ENCODE measurements at places on chromosomes 11 and 22.

DNA sequence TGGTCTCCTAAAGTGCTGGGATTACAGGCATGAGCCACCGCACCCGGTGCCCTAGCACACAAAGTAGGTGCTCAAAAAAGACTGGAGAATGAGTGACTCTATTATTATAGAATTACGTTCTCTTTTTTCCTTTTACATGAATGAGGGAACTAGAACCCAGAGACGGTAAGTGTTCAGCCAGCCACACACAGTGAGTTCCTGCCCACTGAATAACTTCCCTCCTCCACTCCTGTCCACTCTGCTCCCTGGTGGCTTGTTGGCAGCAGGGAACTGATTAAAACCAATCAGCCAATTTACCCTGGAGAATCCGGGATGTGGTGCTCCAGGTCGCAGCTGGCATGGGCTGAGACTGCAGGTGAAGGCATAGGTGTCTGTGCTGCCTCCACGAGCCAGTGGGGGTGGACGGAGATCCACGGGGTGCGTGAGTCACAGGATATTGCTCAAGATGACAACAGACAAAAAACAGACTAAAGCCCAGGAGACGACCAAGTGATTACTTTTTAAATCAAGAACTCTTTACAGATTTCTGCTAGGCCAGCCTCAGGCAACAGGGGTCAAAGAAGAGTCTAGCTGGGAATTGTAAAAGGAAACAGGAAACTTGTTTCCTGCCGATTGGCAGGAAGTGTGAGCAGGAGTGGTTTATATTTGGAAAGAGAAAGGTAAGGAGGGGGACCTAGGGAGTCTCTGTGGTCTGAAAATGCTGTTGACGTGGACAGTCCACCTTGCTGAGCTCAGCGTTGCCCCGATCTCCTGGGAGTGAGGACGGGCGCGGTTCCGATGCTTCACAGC is 95.2 kb upstream of the TP53I11 start:
- DNase-seq, result peak; percentile 50

DNA sequence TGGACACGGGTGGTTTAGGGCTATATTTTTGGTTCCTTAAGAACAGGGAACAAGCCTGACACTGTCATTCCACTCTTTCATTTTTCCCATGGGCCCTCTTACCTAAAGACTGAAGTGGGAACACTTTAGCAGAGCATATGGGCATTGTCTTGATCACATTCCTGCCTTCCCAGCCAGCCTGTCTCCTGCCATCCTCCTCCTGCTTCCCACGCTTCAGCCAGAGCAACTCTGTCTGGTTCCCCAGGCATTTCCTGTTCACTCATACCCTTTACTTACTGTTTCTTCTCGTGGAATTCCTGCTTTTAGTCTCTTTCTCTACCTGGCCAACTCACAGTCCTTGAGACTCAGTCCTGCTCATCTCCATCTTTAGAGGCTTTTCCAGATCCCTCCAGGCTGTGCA is 22.8 kb downstream of the MRPL16 start:
- DNase-seq, result no peak

DNA sequence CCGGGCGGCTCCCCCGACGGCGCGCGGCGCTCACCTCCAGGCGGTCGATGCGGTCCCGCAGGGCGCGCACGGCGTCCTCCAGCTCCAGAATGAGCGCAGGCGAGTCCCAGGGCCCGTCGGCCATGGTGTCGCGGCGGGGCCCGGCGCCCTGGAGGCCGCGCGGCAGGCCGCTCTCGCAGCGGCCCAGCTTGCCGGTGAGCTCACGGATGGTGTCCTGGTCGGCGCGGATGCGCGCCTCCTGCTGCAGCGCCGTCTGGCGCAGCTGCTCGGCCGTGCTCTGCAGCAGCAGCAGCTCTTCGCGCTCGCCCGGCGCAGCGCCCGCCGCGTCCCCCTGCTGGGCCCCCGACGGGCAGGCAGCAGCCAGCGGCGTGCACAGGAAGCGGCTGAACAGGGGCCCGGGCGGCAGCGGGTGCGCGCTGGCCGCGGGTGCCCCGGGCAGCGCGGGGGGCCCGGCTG is 599 bp downstream of the NPTXR start:
- no peak for DNase-seq

GRCh38 chr22:41596776-41597634 is 7.4 kb upstream of the PMM1 start:
- peak; percentile 40 for DNase-seq

DNA sequence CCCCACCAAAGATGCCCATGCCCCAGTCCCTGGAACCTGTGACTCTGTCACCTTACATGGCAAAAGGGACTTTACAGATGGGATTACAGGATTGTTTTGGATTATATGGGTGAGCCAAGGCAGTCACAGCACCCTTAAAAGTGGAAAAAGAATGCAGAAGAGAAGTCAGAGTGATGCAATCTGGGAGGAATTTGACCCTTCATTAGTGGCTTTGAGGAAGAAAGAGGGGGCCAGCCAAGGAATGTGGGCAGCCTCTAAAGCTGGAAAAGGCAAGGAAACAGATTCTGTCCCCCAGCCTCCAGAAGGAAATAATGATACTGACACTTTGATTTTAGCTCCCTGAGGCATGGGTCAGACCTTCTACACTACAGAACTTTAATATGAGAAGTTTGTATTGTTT is 257.3 kb upstream of the ISX start:
- DNase-seq, result no peak

GRCh38 chr11:66112601-66113499 is 42.8 kb downstream of the PACS1 start:
- no peak for DNase-seq

GRCh38 chr11:57413681-57414080 is 13.2 kb downstream of the SLC43A3 start:
- no peak for DNase-seq

DNA sequence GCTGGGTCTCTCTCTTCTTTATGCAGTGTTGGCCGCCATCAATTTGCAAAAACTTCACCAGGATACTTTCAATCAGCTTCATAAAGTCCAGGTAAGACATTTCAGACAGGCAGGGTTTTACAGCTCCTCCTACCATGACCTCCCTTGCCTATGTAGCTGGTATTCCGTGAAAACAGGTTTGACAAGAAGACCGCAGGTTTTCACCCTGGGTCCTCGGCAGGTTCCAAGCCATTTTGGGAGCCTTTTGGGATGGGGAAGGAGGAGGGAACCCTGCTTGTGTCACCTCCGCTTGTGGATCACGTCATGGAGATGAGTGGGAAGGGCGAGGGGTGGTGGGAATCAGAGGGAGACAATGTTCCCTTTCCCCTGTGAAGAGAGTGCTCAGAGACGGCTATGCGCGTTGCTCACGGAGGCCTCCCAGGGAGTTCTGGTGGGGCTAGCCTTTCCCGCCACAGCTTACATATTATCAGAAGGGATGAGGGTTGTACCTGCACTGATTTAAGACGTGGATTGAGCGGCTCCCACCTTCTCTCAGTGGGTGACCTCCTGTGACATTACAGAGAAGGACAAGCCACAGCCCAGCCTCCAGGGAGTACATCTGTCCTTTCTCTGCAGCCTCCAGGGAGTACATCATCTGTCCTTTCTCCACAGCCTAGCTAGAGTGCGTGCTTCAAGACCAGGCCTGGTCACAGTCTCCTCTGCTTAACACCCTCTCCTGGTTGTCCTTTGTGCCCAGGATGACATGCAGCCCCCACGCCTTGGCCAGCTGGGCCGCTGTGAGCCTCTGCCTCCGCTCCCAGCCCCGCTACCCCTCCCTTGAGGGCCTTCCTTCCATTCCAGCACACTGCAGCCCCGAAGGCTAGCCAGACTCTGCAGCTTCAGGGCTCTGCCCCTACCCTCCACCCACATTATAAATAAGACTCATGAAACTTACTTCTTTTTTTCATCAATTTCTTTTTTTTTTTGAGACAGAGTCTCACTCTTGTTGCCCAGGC is 17.2 kb downstream of the GLB1L3 start:
- no peak for DNase-seq

DNA sequence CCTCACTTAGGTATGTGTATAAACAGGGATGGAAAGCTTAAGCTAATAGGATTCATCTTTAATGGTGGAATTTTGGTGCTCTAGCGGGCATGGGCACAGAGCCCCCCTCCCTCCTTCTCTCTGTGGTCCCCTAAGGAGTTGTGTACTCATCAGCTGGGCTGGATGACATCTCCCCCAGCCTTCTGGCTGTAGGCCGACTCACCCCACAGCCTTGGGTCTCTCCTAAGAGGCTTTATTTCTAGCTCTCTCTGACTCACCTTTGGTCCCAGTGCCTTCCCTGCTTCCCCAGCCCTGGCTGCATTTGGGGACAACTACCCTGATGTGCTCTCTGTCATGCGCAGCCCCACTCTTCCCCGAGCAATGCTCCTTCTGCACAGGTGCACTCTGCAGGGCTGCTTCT is 26.9 kb downstream of the SLC6A5 start:
- no peak for DNase-seq

DNA sequence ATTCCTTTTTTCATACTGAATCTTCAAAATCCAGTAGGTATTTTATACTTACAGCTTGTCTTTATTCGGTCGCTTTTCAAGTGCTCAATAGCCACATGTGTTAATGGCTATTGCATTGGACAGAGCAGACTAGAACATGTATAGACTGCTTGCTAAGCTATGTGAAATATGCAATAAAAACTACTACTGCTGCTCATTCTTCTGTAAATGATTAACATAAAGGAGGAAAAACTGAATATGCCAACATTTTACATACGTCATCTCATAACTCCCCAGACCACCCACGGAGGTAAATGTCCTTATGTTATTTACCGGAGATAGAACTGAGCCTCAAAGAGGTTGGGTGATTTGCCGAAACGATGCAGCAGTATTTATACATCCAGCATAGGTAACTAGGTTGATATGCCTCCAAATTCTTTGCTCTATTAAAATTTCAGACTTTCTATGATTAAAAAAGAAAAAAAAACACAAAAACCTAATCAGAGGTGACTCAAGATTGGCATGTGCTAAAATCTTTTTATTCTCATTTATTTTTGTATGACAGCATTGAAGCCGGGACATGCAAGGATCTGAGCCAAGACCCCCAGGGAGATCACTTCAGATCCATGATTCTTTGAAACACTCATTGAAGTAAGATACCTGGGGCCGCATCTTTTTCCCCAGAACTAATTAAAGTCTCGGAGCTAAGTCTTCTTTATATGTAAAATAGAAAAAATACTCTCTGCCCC is 78.5 kb upstream of the OR5AK2 start:
- no peak for DNase-seq

DNA sequence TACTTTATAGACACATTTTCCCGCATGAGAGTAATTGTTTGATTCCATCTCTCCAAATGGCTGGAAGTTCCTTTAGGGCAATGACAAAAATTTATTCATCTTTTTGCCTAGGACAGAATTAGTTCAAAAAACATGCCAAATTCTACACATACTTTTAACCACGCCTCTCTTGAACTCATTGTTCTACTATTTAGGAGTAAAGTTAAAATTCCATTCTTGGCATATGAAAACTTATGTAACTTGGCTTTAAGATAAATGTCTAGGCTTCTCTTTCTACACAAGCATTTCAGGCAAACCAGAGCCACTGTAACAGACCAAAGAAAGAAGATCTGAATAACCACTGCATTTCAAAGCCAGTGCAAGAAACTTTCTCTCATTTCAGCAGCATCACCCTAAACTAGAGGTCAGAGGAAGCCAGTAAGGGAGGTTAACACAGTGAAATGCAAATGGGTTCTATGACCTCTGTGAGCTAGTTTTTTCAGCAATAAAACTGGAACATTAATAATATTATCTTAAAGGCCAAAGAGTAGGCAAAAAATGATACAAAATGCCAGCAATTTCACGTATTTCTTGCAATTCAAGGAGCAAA is 73.0 kb downstream of the RSF1 start:
- no peak for DNase-seq
